Esophagus squamous epithelium (tissue), 5 donors: ENCODE measurements at places on chromosomes 6 and 20.

- H3K36me3 ChIP-seq, result no peaks in the 10 kb centered on the region
- H3K27me3 ChIP-seq, result no peaks in the 10 kb centered on the region
- DNase-seq, result no peak
- peaks cover 45% of the 10 kb centered on the region for H3K4me1 ChIP-seq
- H3K27ac ChIP-seq, result peak overlapping the region; percentile 95
- H3K4me3 ChIP-seq, result peak overlapping the region; percentile 74
Observed at GRCh38 chr6:82362878-82363427, 664 bp upstream of the TPBG start.

DNA sequence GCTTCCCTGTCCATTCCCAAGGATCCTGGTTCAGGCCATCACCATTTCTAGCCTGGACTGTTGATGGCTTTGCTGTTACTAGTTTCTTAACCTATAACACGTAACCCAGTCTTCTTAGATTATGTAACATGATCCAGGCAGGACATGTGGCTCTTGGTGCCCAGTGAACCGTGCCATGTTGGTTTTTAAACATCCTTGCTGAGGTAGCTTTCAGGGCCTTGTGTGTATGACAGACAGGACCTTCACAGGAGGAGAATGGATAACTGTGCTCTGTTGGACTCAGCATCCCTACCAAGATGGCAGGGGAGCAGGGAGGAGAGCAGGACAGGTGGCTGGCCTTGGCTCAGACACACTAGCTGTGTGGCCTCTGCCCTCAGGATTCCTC is 46.8 kb downstream of the PANK2 start:
- peaks cover 2% of the 10 kb centered on the region for H3K4me1 ChIP-seq
- no peak for DNase-seq
- no peaks in the 10 kb centered on the region for H3K36me3 ChIP-seq
- H3K4me3 ChIP-seq, result no peak overlapping the region
- no peak overlapping the region for H3K27ac ChIP-seq

GRCh38 chr20:25237610-25238318 is 10.1 kb upstream of the PYGB start:
- no peaks in the 10 kb centered on the region for H3K27me3 ChIP-seq
- no peaks in the 10 kb centered on the region for H3K36me3 ChIP-seq
- H3K27ac ChIP-seq, result peak overlapping the region; percentile 90
- peak; percentile 12 for DNase-seq
- H3K4me3 ChIP-seq, result no peak overlapping the region
- H3K4me1 ChIP-seq, result peaks cover 72% of the 10 kb centered on the region

DNA sequence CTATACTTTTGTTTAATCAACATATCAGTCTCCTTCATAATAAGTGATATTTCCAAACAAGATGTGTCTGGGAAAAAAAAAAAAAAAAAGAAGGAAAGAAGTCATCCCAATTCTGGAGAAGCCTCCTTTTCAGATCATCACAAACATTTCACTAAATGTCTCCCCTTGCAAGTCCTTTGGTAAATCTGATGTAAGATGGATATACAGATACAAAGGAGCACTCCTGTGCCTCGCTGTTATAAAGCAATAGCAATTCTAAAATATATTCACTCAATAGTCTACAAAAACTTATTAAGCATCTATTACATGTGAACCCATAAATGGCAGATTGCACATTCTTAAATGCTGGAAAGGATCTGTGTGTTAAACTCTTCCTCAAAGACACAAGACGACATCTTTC is 17.4 kb downstream of the STAU1 start:
- no peaks in the 10 kb centered on the region for H3K27me3 ChIP-seq
- H3K4me1 ChIP-seq, result peaks cover 14% of the 10 kb centered on the region
- DNase-seq, result no peak

DNA sequence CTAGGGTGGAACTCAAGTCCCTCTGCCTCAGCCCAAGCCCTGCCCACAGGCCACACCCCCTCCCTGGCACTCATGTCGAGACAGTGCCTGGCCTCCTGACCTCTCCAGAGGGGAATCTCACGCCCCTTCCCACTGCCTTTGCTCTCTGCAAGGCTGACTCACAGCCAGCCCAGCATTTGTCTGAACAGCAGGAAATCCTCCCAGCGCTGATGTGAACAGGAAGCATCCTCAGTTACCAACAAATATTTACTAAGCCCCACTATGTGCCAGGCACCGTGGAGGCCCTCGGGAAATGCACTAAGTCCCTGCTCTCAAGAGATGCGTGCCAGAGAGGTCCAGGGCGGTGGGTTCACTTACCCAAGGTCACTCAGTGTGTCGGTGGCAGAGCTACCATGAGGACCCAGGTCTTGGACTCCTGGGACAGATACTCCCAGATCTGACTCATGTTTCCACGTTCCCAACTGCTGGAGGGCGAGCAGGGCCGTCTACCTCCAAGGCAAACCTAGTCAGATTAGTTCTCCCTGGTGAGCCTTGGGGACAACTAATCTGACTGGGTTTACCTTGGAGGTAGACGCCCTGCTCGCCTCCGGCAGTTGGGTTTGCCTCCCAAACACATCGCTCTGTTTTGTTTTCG is 7.8 kb downstream of the ADA start:
- H3K27me3 ChIP-seq, result no peaks in the 10 kb centered on the region
- no peak for DNase-seq
- H3K4me1 ChIP-seq, result peaks cover 66% of the 10 kb centered on the region
- H3K27ac ChIP-seq, result peak overlapping the region; percentile 91
- H3K36me3 ChIP-seq, result no peaks in the 10 kb centered on the region

DNA sequence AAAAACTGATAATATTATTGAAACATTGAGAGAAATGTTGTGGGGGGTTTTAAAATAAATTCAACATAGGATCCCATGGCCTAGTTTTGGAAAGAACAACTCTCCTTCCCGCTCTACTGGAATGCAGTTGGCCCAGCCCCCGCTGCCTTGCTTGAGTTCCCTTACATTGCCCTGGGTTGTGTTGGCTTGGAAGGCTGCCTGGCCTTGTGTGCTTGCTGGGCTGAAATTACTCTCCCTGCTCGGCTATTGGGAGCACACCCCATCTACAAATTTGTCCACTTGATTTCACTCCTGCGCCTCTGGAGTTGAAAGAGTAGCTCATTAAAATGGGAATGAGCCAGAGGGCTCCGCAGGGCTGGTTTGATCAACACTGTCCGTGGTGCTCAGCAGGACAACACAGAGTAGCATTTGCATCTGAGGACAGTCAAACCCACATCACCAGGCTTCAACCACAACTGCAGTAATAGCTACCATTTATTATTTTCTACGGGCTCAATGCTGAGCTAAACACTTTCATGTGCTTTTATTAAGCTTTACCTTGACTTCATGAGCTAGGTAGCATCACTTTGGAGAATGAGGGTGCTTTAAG is 35.2 kb downstream of the DOK5 start:
- H3K27ac ChIP-seq, result no peak overlapping the region
- DNase-seq, result no peak
- no peaks in the 10 kb centered on the region for H3K36me3 ChIP-seq
- no peaks in the 10 kb centered on the region for H3K27me3 ChIP-seq

GRCh38 chr6:36302227-36302976 is 32.5 kb downstream of the PNPLA1 start:
- H3K27ac ChIP-seq, result peak overlapping the region; percentile 21
- DNase-seq, result peak; percentile 29
- H3K27me3 ChIP-seq, result peaks cover 3% of the 10 kb centered on the region
- no peaks in the 10 kb centered on the region for H3K36me3 ChIP-seq
- no peak overlapping the region for H3K4me3 ChIP-seq

DNA sequence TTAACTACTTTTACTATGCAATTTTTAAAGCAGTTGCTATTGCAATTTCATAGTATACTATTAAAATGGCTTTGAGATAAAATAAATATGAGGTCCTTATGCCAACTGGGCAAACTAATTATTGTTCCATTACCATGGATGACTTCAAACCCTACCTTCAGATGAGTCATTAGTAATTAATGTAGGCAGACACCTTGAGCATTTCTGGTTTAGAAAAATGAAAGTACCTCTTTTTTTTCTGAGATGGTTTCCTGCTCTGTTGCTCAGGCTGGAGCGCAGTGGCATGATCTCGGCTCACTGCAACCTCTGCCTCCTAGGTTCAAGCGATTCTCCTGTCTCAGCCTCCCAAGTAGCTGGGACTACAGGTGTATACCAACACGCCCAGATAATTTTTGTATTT is 11.9 kb downstream of the ASF1A start:
- no peak for DNase-seq
- no peak overlapping the region for H3K27ac ChIP-seq
- H3K27me3 ChIP-seq, result no peaks in the 10 kb centered on the region
- H3K4me3 ChIP-seq, result no peak overlapping the region

GRCh38 chr6:144559865-144560593 is 274.9 kb downstream of the UTRN start:
- peaks cover 3% of the 10 kb centered on the region for H3K36me3 ChIP-seq
- H3K4me3 ChIP-seq, result no peak overlapping the region
- no peaks in the 10 kb centered on the region for H3K27me3 ChIP-seq
- no peaks in the 10 kb centered on the region for H3K4me1 ChIP-seq

DNA sequence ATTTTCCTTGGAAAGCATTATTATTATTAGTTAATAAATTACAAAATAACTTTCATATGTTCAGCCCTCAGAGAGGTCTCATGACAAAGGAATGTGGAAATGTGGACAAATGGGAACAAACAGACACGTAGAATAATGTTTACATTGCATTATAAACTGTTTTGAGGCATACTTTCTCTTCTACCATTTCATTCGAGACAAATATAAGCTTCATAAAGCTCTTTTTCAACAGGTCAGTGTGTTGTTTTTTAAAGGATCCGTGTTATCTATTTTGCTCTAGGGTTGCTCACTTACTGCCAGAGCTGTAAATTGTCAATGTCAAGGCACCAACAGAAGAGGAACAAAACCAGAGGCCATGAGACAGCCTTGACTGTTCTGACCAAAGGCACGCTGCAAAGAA is 256.8 kb downstream of the PHACTR1 start:
- no peaks in the 10 kb centered on the region for H3K36me3 ChIP-seq
- DNase-seq, result no peak
- H3K4me3 ChIP-seq, result no peak overlapping the region

GRCh38 chr6:39209911-39210310 is 19.4 kb downstream of the KCNK5 start:
- H3K27ac ChIP-seq, result peak overlapping the region; percentile 80
- no peak for DNase-seq
- H3K27me3 ChIP-seq, result no peaks in the 10 kb centered on the region
- peaks cover 16% of the 10 kb centered on the region for H3K4me1 ChIP-seq
- no peaks in the 10 kb centered on the region for H3K36me3 ChIP-seq
- no peak overlapping the region for H3K4me3 ChIP-seq

DNA sequence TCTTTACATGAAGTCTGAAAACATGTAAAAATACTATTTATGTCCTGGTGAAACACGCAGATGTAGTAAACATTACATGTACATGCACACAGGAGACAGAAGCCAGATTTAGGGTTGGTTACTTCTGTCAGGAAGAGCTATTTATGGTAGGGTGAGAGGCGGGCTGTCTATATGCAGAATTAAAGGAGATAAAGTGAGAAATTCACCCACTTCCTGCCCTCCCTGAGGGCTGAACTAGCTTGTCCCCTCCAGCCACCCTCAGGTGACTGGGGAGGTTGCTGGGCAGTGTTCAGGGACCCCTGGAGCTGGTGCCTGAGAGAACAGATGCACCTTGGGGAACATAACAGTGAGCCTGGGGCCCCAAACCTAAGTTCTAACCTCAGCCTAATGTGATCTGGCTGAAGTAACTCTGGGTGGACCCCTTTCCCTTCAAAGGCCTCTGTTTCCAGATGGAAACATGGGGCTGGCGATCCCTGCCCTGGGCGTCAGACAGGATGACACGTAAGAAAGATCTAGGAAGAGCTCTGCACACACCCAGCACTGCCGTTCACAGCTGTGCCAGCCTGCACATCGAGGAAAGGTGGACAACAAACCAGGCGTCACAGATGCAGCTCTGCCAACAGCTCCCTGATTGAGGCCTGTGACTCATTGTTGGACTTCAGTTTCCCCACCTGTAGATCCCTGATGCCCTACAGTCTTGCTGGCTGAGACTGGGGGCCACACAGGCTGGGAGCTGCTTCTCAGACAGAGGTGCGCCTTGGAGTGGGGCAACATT is 1.3 kb downstream of the PI16 start:
- H3K27me3 ChIP-seq, result no peaks in the 10 kb centered on the region
- DNase-seq, result no peak
- no peak overlapping the region for H3K4me3 ChIP-seq
- no peaks in the 10 kb centered on the region for H3K36me3 ChIP-seq

DNA sequence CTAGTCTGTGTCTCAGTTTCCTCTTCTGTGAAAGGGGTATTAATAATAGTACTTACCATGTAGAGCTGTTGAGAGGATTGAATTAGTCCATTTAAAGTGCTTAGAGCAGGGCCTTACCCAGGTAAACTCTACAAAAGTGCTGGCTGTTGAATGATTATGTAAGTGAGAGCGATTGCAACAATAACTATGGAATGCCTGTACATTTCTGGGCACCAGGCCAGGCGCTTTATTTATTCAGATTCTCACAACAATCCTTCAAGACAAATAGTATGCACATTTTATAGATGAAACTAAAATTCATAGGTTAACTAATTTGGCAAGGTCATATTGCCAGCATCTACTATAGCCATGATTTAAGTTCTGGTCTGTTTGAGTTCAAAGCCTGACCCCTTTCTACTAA is 78.3 kb upstream of the MMS22L start:
- H3K27me3 ChIP-seq, result no peaks in the 10 kb centered on the region
- no peak overlapping the region for H3K27ac ChIP-seq
- H3K4me1 ChIP-seq, result no peaks in the 10 kb centered on the region
- DNase-seq, result no peak

GRCh38 chr20:3788685-3789155 is 2.2 kb upstream of the CENPB start:
- no peak for DNase-seq
- no peak overlapping the region for H3K4me3 ChIP-seq
- no peaks in the 10 kb centered on the region for H3K27me3 ChIP-seq
- H3K36me3 ChIP-seq, result no peaks in the 10 kb centered on the region
- peaks cover 48% of the 10 kb centered on the region for H3K4me1 ChIP-seq
- no peak overlapping the region for H3K27ac ChIP-seq

- peaks cover 4% of the 10 kb centered on the region for H3K27me3 ChIP-seq
- H3K36me3 ChIP-seq, result no peaks in the 10 kb centered on the region
- DNase-seq, result no peak
- H3K27ac ChIP-seq, result no peak overlapping the region
Observed at GRCh38 chr6:72620871-72621290, 983 bp upstream of the KCNQ5 start.

- DNase-seq, result no peak
- peak overlapping the region; percentile 30 for H3K27ac ChIP-seq
- H3K4me3 ChIP-seq, result no peak overlapping the region
Observed at GRCh38 chr6:55756531-55757031, 118.8 kb downstream of the BMP5 start.

GRCh38 chr6:7243179-7243981 is 69.6 kb downstream of the SSR1 start:
- peaks cover 79% of the 10 kb centered on the region for H3K36me3 ChIP-seq
- H3K27ac ChIP-seq, result peak overlapping the region; percentile 80
- H3K4me1 ChIP-seq, result peaks cover 20% of the 10 kb centered on the region
- DNase-seq, result no peak
- H3K4me3 ChIP-seq, result no peak overlapping the region

DNA sequence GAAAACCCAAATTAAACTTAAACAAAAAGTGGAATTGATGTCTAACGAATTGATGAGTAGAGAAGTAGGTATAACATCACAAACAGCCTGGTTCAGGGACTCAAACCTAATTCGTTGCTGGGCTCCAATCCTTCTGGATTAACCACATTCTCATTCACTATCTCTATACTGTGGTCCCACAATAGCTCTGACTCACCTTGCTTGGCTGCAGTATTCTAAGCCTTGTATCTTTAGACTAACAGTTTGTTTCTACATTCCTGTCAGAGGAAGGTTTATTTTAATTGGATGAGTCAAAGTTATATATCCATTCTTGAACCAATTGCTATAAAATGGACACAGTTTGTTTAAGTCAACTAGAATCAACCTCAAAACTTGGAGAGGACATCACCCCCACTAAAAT is 530.5 kb upstream of the PTCHD4 start:
- H3K4me3 ChIP-seq, result no peak overlapping the region
- H3K4me1 ChIP-seq, result no peaks in the 10 kb centered on the region
- no peak overlapping the region for H3K27ac ChIP-seq
- no peak for DNase-seq
